ENCODE measurements at places on chromosomes 16 and 17.

GRCh38 chr17:65143889-65144604 is 6.9 kb downstream of the RGS9 start:
- no peak for DNase-seq

- DNase-seq = no peak
Observed at GRCh38 chr16:73383195-73383987, 335.5 kb upstream of the ZFHX3 start.

DNA sequence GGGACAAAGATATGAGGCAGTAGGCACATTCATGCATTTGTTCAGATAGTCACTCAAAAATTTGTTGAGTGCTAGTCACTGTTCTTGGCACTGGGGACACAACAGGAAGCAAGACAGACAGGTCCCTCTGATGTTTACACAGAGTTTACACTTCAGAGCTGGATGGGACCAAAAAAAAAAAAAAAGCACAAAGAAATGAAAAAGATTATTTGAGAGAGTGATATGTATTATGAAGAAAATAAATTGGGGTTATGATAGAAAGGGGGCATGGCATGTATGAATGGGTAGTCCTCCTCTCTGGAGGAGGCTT is 3.5 kb upstream of the YPEL2 start:
- no peak for DNase-seq

DNA sequence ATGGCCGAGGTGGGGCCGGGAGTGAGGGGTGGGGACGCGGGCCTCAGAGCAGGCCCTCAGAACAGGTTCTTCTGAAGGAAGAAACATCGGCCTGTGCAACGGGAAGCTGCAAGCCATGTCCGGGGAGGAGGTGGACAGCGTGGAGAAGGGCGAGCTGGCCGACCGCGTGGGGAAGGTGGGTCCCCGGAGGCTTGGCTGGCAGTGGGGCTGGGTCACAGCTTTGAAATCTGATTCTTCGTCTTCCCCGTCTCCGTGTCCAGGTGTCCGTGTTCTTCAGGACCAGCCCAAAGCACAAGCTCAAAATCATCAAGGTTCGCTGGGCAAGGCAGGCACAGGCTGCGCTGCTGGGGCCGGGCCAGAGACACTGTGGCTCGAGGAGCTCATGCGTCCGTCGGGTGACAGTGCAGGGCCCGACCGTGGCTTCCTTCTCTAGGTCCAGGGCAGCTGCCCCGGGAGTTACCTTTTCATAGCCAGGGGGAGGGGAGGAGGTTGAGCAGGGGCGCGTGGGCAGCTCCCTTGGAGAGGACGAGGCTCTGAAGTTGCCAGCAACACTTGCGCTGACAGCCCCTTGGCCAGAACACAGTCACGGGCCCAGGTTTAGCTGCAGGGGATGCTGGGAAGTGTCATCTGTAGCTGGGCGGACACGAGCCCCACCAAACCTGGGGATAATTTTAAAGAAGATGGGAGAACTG is 51.3 kb downstream of the MEAK7 start:
- no peak for DNase-seq

DNA sequence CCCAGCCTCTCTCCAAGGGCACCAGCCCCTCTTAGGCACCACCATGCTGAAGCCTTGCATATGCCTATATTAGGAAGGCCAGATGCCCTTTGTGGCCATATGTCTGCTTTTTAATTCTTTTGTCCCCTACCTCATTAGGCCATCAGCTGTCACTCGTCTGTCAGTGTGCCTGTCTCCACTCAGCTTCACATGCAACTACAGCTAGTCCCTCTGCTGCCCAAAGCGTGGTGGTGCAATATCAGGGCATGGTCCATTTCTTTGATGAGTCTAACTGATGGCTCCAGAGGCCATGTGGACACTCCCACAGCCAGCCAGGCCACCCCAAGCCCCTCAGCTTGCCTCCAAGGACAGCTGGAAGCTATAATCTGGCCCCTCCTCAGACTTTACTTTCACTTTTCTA is 36.3 kb downstream of the MYO18A start:
- no peak for DNase-seq

GRCh38 chr16:69423189-69423588 is 1.2 kb upstream of the CYB5B start:
- DNase-seq = no peak

- no peak for DNase-seq
Observed at GRCh38 chr16:54284931-54285413, 1.6 kb downstream of the IRX3 start.

DNA sequence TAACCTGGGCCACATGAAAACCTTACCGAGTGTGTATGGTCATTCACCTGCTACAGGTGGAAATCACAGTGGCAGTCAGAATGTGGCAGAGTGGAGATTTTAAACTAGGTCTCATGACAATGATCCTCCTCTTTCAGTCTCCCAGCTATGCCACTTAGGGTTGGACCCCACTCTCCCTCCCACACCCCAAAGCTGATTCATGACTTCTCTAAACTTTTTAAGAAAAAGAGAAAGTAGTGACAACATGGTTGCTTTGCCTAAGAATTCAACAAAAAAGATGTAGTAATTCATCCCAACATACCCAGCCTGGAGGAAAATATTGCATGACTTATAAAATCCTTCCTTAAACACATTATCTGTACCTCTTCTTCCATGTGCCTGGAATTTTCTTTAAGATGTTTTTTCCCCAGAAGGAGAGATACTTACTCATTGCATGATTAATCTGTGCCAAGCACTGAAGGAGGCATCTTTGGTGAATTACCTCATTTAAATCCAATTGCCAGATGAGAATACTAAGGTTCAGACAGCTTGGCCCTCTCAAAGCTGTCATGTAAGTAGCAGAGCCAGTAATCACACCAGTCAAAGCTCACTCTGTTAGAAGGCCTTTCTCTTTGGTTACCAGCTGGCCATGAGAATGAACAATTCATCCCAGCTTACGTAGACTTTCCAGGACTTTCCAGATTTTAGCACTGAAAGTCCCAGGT is 119.9 kb downstream of the COPRS start:
- no peak for DNase-seq

DNA sequence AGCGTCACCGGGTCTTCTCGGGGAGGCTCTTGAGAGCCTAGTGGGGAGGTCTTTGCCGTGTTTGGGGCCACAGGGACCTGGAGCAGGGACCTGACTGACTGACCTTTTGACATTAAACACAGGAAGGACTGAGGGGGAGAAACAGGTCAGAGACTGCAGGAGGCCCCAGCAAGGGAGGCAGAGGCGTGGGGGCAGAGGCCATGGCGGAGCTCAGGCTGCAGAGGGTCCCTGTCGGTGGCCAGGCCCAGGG is 41.6 kb upstream of the GSE1 start:
- no peak for DNase-seq

DNA sequence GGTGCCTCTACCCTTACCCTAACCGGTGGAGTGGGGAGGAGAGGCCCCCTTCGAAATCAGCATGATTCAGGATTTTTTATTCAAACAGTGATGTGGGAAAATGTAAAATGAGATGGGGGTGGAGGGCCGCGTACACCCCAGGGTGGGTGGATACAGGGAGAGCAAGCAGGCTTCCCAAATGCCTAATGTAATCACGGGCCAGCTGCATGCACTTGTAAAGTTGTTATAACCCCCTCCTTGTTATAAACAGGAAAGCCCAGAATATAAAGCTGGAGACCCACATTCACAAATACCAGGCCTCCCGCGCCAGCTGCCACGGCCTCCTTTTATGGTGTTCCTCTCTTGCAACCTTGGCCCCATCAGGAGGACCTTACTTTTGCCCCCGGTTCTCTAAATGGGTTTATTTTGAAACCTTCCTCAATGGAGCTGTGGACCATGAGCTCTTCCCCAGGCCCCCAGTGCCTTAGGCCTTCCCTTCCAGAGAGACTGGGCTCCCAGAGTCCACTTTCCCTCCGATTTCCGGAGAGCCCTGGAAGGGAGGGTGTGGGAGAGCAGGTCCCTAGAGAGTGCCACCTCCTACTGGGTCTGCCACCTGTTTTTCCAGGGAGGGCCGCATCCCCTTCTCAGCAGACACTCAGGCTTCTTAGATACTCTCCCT is 906 bp upstream of the FOXL1 start:
- DNase-seq = no peak

DNA sequence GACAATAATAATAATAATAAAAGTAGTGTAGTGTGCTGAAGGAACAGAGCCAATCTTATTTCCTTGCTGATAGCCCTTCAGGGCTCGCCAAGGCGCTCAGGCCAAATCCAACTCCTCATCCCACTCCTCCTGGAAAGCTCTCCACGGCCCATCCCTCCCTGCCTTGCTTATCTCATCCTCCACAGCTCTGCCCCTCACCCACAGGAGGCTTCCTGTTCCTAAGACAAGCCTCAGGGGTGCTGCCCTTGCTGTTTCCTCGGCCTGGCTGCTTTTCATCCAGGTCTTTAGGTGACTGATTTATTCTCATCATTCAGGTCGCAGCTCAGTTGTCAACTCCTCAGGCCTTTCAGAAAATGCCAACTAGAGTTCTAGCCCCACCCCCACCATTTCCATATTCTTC is 11.2 kb downstream of the GTF3C1 start:
- DNase-seq = no peak

All from stimulated activated CD4-positive, alpha-beta T cell treated with anti-CD3 and anti-CD28 coated beads, Interleukin-1b, Interleukin-23, amount 100 ng/mL, for 1 hour (primary cell).